Breast epithelium (tissue), 4 donors: ENCODE measurements at places on chromosomes 1 and 21.

DNA sequence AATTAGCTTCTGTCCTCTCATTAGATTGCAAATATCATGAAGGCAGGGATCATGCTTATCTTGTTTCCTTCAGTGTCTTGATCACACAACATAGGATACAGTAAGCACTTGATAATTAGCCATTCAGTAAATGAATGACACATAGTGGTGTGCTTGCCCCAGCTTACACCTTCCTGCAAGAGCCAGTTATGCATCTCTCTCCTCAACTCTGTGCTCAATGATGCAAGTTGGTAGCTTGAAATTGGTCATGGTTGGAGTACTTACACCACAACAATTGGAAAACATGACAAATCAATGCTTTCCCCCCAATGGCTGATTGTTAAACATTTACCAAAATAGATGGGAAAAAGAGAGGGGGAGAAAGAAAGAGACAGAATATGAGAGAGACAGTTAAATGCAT lies 129.2 kb downstream of the NUF2 start:
- no peak for DNase-seq

- DNase-seq = no peak
Observed at GRCh38 chr1:221286399-221286798, 407.2 kb downstream of the HLX start.

DNA sequence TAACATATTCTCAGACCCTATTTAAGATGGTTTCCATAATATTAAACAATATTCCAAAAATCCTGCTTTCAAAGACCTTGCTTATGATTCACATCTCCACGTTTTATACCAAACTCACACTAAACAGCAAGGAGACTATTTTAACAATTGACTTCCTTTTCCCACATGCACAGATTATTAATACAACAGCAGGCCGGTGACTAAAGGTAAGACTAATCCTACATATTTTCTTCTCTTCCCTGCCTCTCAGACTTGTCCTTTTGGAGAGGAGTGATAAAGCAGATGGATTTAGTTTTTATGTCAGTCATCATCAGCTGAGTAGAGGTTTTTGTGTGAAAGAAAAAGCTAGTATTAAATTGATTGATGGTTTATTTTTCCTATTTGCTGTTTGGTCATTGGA lies 400.6 kb downstream of the NTNG1 start:
- DNase-seq = no peak

GRCh38 chr1:199452627-199453026 lies 574.9 kb upstream of the NR5A2 start:
- DNase-seq = no peak
